ENCODE measurements at places on chromosomes 6 and 20.

DNA sequence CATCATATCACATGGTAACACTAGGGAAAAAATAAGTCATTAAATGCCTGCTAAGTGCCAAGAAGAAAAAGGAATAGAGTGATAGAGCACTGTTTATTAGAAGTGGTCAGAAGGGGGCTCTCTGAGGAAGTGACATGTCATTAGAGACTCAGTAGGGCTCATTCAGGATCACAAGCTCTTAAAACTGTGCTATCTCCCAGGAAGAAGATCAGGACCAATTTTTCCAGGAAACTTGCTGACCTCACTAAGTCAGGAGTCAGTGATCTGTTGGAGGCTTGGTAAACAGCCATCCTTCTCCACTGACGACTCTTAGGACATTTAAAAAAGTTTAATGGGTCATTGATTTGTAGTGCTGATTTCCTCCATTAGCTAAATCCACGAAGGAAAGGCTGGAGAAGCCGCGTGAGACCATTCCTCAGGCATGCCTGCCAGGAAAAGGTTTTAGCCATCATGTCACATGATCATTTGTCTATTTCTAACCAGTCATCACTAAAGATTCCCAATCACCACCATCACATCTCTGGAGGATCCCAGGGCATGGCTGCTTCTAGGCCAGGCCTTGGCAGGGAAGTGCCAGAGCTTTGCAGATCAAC lies 5.9 kb upstream of the PTPN1 start:
- DNase-seq = no peak

DNA sequence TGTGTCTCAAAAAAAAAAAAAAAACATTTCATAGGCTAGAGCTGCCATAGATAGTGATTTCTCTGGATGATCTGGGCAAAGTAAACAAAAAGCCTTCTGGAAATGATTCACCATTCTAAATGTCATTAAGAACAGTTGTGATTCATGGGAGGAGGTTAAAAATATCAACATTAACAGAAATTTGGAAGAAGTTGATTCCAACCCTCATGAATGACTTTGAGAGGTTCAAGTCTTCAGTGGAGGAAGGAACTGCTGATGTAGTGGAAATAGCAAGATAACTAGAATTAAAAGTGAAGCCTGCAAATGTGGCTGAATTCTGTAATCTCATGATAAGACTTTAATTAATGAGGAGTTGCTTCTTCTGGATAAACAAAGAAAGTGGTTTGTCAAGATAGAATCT lies 26.8 kb upstream of the MMP24 start:
- no peak for DNase-seq

GRCh38 chr6:55652429-55652828 lies 73.4 kb upstream of the HMGCLL1 start:
- DNase-seq = no peak

GRCh38 chr6:116218172-116218633 lies 35.7 kb downstream of the TSPYL4 start:
- DNase-seq = no peak
